ENCODE measurements at places on chromosomes 13 and 19.

- DNase-seq, result no peak
Observed at GRCh38 chr19:15317392-15318071, 14.8 kb downstream of the BRD4 start.

DNA sequence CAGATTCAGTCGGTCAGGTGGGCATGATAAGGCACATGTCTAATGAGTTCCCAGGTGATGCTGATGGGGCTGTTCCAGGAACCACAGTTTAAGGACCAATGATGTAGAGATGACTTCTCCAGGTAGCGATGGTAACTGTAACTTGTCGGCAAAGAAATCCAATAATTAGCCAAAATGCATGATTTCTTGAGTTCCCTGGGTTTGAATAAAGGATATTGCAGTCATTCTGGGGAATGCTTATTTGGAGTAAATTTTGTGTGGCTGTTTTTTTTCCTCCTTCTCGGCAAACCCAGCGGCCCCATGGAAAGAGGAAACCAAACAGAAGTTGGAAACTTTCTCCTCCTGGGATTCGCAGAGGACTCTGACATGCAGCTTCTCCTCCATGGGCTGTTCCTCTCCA, at the start of gene OR7C2:
TSS of gene OR7C2 (plus strand) at position 301 of the 400 bp plus-strand sequence. CDS start at position 301, 0 bp downstream.
- DNase-seq, result no peak

DNA sequence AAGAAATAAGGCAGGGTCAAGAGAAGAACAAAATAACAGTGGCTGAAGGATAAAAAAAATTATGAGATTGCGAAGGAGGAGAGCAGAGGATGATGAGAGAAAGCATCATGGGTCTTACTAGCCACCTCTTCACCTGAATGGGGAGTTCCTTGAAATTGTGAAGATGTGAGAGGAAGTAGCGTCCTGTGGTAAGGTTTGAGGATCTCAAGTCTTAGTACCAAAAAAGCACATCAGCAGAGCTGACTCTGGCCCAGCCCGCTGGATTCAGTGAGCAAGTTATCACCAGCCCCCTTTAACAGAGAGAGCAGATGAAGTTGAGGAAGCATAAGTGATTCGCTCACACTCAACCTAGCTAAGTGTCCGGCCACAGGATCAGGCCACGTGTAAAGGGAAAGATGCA, 61.8 kb downstream of the RXFP2 start:
- DNase-seq, result no peak

DNA sequence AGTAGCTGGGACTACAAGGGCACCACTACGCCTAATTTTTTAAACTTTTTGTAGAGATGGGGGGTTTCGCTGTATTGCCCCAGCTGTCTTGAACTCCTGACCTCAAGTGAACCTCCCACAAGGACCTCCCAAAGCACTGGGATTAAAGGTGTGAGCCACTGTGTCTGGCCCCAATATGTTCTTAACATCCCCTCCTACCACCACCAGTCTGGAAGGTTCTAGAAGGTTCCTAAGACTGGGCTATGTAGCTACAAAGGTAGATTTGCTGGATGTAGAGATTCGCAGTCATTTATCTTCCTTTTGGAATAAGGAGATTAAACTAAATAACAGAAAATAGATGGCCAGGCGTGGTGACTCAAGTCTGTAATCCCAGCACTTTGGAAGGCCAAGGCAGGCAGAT, 5.3 kb downstream of the HSD17B14 start:
- no peak for DNase-seq

DNA sequence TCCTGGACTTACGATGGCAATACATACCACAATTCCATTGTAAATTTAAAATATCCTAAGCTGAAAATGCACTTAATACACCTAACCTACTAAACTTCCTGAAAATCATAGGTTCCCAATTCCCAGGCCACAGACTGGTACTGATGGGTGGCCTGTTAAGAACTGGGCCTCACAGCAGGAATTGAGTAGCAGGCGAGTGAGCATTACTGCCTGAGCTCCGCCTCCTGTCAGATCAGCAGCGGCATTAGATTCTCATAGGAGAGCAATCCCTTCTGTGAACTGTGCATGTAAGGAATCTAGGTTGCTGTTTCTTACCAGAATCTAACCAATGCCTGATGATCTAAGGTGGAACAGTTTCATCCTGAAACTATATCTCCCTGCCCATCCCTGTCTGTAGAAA, 1670.2 kb upstream of the PCDH20 start:
- DNase-seq, result no peak

DNA sequence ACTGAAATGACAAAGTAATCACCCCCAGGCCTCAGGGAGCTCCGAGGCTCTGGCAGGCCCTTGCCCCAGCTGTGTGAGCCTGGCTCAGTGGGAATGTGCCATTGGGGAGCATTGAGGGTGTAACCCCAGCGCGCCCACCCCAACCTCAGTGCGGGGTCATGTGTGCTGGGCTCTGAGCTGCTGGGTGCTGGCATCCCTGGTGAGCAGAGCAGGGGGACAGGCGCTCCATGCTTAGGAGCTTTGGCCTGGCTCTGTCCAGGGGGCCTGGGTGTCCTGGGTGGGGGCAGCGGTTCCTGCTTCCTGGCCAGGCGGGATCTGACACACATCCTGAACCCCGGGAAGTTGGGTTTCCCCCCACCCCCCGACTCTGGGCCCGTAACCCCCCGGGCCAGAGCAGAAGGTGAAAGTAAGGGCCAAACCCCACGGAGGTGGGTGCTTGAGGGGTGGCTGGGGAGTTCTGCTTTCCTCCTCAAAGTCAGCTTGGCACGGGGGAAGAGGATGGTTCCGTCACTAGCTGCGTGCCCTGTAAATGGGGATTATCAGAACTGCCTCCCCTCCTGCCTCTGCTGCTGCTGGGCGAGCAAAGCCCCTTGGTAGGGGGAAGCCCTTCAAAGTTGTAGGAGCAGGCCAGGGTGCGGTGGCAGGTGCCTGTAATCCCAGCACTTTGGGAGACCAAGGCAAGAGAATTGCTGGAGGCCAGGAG, 1.7 kb downstream of the LRP3 start:
- DNase-seq, result no peak

GRCh38 chr13:18953139-18953930, 228.3 kb downstream of the TUBA3C start:
- DNase-seq, result no peak

DNA sequence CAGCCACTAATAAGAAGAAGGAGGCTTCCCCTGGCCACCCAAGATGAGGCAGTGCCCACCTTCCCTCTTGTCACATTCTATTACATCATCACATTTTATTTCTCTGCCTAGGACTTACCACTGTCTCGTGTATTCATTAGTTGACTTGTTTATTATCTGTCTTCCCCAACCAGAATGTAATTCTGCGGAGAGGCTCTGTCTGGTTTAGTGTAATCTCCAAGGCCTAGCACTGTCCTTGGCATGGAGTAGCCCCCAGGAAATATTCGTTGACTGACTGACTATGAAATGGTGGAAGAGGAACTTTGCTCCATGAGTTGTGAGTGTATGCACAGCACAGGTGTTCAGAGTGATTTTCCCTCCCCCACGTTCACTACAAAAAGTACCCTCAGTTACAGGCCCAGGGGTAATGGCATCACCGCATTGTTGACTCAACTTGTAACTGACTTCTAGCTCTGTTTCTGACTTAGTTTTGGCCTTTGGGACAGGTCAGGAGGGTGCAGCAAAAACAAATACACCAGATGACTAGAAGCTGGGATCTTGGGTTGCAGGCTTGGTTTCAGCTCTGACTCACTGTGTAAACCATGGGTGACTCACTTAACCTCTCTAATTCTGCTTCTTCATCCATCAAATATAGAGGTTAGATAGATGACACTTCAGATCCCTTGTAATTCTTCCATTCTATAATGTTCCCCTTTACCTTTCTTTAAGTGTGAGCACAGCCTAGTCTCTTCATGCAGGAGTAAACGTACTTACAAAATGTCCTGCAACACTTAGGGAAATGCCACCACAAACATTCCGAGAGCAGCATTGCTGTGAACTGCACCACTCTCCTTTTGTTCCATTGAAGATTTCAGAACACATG, 229.7 kb downstream of the KCNRG start:
- no peak for DNase-seq

GRCh38 chr19:33440682-33441081, 67.2 kb downstream of the CEBPG start:
- DNase-seq, result no peak

GRCh38 chr19:41321600-41322270, 11.8 kb downstream of the CCDC97 start:
- no peak for DNase-seq

DNA sequence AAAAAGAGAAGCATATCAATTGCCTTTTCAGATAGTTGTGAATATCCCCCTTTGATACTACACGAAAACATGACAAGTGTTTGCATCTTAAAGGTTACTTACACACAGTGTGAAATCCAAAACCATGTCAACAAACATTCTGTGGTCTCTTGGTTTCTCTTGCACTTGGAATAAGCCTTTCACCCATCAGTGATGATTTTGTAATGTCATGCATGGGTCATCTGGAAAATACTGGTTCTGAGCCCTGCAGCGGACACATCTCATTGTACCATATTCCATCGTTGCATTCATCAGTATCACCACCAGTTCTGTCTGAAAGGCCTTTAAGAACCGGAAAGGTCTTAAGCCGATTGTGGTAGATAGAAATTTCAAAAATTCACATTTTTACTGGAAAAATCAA, 65.4 kb upstream of the SOX1 start:
- DNase-seq, result no peak

DNA sequence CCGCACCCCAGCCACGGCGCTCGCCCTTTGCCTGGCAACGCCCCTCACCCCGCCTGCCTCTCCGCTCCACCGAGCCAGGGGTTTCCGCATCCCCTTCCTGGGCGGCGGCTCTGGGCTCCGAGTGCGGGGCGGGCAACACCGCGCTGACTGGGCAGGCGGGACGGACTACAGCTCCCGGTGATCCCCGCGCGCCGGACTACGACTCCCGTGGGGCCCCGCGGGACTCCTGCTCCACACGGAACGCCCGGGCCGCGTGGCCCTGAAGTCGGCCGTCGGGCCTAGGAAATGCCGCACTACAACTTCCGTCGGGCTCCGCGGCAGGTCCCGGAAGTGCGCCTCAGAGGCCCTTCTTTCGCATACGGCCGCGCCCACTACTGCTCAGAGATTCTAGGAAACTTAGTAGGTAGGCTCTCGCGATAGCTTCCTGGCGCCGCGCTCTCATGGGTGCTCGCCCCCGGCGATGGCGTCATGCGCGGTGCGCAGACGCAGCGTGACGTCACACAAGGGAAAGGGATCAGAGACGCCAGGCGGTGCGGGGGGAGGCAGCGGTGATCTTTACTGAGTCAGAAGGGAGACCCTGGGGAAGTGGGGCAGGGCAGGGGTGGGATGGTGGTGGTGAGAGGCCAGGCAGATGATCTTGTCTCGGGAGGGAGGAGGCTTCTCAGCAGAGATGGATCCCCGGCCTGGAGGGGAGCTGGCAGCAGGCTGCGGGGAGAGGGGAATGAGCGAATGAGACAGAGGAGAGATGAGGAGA, at the start of gene JOSD2:
TSS of gene JOSD2 (minus strand) at position 123 of the 754 bp plus-strand sequence. CDS start 760 bp downstream, outside the sequence.
- DNase-seq, result peak; percentile 94

DNA sequence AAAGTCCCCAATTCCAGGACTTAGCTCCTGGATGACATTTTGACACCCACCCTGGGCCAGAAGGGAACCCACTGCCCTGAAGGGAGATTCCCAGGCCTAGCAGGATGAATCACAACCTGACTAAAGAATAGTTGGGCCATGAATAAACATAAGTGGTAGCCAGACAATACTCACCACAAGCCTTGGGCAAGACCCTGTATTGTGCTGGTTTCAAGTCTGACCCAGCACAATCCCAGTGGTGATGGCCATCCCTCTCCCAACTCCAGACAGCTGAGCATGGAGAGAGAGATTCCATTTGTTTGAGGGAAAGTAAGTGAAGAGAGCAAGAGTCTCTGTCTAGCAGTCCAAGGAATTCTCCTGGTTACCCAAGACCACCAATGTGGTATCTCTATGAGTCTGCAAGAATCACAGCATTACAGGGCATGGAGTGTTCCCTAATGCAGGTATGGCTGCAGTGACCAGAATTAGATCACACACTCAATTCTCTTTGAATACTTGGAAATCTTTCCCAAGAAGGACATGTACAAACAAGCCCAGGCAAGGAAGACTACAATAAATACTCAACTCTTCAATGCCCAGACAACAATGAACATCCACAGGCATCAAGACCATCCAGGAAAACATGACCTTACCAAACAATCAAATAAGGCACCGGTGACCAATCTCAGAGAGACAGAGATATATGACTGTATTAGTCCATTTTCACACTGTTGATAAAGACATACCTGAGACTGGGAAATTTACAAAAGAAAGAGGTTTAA, 158.0 kb downstream of the VWA8 start:
- peak; percentile 19 for DNase-seq

DNA sequence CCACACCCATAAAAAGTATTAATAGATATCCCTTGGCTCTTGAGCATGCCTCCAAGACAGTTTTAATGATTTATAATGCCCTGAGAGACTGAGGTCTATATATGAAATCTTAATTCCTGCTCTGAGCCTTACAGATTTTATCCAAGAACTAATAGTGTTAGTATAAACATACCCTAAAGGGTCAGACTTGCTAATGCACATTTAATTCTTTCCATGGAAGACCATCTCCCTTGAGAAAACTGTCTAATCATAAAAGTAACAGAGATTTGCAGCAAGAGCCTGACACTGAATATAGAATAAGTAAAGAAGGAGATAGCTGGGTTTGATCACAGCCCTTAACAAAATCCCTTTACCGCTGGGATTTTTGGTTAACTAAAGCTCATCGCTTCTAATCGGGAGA, 650.8 kb upstream of the KLF12 start:
- no peak for DNase-seq

- DNase-seq, result no peak
Observed at GRCh38 chr13:80339563-80339911, 1.4 kb downstream of the SPRY2 start.

GRCh38 chr19:29884466-29884865, 57.6 kb upstream of the URI1 start:
- DNase-seq, result no peak

GRCh38 chr19:10713317-10713716, 4.6 kb upstream of the DNM2 start:
- no peak for DNase-seq

GRCh38 chr19:42074513-42075363, 1.2 kb upstream of the ZNF574 start:
- no peak for DNase-seq

DNA sequence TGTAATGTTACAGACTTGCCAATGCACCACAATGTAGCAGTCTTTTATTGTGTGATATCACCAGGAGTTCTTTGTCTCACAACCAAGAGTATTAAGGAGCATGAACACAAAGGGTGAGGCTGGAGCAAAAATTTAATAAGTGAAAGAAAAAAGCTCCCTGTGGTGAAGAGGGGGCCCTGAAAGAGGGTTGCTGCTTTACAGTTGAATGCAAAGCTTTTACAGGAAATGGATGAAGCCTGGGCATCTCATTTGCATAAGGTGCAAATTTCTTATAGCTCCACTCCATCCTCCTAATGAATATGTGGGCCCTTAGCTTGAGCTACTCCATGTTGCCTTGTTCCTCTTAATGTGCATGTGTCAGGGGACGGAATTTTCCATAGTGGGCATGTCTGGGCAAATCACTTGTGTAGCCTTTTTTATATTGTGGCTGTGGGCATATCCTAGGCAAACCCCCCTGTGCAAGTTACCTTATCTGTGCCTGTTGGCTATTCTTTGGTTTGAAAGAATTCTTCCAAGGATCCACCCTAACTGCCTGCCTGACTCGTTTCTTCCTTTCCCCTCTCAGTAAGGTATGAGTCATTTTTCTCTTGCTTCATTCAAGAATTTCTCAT, 45.3 kb upstream of the TRPC4 start:
- DNase-seq, result no peak

- no peak for DNase-seq
Observed at GRCh38 chr19:36100476-36100875, 10.5 kb upstream of the OVOL3 start.

GRCh38 chr13:39879286-39880035, 224.0 kb downstream of the COG6 start:
- DNase-seq, result no peak
